Activated naive CD8-positive, alpha-beta T cell treated with anti-CD3 and anti-CD28 coated beads, Interleukin-2, amount 50 U/mL, for 24 hours (primary cell): ENCODE measurements at places on chromosomes 5 and 9.

DNA sequence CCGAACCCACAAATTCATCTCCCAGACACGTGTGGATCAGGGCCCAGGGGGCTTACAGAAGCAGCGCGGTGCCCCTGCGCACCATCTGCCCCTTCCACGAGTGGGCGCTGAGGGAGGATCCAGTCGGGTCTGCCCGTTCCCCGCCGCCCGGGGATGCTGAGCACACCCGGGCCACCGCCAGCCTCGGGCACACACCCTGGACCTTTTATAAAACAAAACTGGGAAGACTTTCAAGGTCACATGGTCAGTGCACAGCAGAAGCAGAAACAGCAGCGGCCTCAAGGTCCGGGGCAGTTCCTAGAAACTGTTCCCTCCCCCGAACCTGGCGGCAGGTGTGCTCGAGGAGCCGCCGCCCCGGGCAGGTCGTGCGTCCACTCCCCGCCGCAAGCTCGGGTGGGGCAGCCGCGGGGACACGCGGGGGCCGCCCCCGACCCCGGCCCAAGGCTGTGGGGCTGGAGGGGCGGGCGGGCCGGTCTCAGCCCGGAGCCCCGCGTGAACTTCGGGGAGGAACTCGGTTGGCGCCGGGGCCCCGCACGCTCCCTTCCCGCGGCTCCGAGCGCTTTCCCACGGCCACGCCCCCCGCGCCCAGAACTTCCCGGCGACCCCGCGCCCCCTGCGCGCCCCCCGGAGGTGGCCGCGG is 633 bp upstream of the PPP1R26 start:
- peaks cover 53% of the 10 kb centered on the region for H3K27me3 ChIP-seq
- DNase-seq, result no peak
- no peak overlapping the region for H3K27ac ChIP-seq
- H3K36me3 ChIP-seq, result no peaks in the 10 kb centered on the region
- H3K4me1 ChIP-seq, result peaks cover 4% of the 10 kb centered on the region

DNA sequence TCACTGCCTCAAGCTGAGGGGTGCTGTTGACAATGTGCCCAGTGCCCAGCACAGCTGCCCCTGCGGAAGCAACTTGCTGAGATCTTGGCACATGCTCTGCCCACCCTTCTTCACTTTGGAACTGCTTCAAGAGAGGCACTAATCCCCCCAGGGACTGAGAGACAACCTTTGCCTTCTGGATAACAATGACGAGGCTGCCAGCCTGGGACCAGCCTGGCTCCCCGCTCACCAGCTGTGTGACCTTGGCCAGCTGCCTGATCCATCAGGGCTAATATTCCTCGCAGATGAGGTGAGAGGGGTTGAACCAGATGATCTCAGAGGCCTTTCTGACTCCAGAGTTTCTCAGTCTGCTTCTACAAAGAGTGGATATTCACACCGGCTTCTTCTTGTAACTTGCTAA is 81.0 kb downstream of the SHB start:
- DNase-seq, result no peak
- no peaks in the 10 kb centered on the region for H3K36me3 ChIP-seq
- no peak overlapping the region for H3K27ac ChIP-seq
- H3K4me3 ChIP-seq, result no peak overlapping the region
- peaks cover 1% of the 10 kb centered on the region for H3K27me3 ChIP-seq

DNA sequence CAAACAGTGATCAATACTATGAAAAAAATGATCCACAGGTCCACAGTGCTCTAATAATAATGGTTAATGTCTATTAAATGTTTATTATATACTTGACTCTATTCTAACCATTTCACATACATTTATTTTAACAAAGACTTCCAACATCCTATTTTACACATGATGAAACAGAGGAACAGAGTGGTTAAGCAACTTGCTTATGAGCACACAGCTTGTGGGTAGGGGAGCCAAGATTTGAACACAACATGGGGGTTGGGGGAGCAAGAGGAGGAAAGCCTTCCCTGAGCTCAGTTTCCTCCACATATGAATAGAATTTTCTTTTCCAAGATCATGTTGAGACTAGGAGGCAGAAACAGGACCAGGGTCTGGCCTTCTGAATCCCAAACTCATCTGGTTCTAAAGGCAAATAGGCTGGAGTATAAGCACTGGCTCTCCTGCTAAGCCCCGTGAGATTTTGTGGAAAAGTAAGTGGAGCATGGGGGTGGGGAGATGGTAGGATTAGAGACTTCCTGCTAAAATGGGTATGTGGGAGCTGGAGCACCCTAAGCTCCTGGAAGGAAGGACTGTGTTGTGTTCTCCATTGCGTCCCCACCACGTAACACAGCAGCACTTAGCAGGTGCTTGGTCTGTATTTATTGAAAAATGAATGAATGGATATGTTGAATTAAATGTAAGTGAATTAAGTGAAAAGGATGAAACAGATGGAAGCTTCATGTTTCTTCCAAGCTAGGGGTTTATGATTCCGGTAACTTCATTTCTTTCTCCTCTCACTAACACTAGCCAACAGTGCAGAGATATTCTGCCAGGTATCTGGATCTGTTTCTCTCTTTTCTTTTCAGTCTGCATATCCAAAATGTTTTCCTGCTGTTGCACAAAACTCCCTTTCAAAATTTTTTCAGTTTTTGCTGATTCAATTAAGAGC is 26.9 kb upstream of the GALNT10 start:
- peaks cover 23% of the 10 kb centered on the region for H3K27me3 ChIP-seq
- H3K27ac ChIP-seq, result no peak overlapping the region
- no peaks in the 10 kb centered on the region for H3K4me1 ChIP-seq
- H3K36me3 ChIP-seq, result no peaks in the 10 kb centered on the region
- H3K4me3 ChIP-seq, result no peak overlapping the region

GRCh38 chr5:153237671-153238332 is 252.7 kb upstream of the GRIA1 start:
- no peak overlapping the region for H3K4me3 ChIP-seq
- H3K27ac ChIP-seq, result no peak overlapping the region
- no peaks in the 10 kb centered on the region for H3K4me1 ChIP-seq
- H3K27me3 ChIP-seq, result no peaks in the 10 kb centered on the region
- no peak for DNase-seq

GRCh38 chr5:59293700-59294099 is 599.8 kb downstream of the PDE4D start:
- no peak for DNase-seq
- H3K27ac ChIP-seq, result no peak overlapping the region
- no peaks in the 10 kb centered on the region for H3K27me3 ChIP-seq
- peaks cover 18% of the 10 kb centered on the region for H3K4me1 ChIP-seq

- no peak for DNase-seq
- H3K4me3 ChIP-seq, result no peak overlapping the region
- H3K4me1 ChIP-seq, result no peaks in the 10 kb centered on the region
- H3K36me3 ChIP-seq, result no peaks in the 10 kb centered on the region
- no peak overlapping the region for H3K27ac ChIP-seq
Measured at GRCh38 chr5:178413988-178414387, 176.2 kb downstream of the COL23A1 start.

DNA sequence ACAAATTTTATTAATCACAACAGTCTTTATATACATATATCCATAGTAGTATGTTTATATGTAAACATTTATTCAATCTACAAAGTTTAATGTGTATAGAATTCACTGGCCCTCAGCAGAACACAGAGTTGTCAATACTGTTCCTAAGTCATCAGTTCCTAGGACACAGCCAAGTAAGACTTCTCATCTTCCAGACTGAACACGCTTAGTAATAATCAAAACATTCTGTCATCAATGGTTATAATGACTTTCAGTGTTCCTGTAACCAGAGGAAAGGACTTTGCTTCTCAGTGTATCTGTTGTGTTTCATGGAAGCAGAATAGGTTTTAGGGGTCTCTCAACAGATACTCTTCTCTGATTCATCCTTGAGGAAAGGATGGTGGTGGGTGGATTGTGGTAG is 82.2 kb downstream of the SMIM23 start:
- no peak for DNase-seq
- H3K27ac ChIP-seq, result no peak overlapping the region
- H3K27me3 ChIP-seq, result no peaks in the 10 kb centered on the region
- peaks cover 6% of the 10 kb centered on the region for H3K4me1 ChIP-seq
